GM12892 (cell line): ENCODE measurements at places on chromosomes 16 and 17.

DNA sequence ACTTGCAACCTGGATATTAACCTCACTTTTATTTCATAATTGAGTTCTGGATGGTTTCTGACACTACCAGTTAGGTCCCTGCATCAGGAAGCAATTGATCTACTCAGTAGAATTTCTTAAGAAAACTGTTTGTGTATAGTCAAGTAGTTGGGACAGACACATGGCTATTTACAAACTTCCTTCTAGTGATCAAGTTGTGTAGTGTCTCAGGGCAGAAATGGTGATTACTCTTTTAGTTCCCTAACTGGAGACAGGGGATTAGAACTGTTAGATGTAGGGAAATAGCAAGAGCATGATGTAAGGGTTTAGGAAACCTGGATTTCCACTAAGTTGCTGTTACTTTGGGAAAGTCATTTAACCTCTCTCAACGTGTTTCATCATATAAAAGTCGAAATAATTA is 30.4 kb downstream of the TMEM100 start:
- no peak for DNase-seq

DNA sequence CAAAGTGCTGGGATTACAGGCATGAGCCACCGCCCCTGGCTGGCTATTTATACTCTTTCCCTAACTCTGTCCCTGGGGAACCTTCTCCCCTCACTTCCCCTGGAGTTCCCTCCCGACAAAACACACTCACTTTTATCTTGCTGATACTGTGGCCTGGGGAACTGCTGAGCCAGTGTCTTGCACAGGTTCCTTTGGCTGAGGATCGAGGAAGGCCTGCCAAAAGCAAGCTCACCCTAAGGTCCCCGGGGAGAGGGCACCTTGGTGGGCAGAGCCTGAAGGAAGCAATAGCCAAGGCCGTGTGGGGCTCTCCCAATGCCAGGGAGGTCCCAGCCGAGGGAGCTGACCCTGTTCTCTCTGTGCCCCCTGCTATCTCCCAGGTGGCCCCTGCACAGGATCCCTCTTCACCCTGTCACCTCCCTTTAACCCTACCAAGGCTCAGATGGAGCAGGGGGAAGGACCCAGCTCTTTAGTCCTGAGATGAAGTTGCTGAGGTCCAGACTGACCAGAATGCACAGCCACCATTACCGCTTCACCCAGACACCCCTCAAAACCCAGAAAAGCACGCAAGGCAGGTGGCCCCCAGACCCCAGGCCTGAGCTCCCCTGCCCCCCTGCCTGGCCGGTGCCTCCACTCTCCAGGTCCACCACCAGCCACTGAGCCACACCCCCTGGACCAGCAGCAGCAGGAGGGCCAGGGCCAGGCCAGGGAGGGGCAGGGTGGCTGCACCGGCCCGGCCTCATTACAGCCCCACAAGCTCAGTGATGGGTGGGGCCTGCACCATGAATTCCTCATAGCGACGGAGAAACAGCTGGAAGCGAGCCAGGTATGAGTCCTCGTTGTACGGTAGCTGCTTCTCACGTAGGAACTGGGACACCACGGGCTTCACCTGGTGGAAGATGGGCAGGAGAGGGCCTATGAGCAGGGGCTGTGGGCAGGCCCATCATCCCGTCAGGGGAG is 5.1 kb upstream of the FDXR start:
- no peak for DNase-seq

DNA sequence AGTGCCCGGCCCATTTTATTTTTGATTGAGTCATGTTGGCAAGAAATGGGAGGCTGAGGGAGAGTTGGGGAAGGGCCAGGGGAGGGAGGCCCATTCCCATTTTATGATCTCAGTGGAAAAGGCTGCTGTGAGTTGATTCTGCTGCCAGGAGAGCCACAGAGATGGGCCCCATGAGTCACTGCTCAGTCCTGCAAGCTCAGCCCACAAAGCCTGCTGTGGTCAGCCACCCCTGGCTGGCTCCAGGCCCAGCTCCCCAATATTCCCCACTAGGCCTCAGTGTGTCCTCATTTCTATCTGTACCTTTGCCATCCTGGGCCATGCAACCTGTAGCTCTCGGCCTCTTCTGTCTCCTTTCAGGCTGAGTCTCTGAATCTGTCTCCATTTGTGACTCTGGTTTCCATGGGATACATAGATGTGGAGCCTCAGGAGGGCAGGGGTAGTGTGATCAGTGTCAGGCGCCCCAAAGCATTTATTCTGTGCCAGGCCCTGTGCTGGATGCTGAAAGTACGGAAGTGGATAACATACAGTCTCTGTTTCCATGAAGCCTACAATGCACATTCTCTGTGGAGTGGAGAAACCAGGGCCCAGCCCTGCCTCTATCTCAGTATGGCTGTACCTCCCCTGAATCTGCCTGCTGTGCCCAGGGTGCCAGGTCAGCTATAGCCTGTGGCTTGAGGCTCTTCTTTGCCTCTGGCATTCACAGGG is 1.9 kb upstream of the PLEKHG4 start:
- no peak for DNase-seq

- DNase-seq: no peak
Observed at GRCh38 chr17:62996221-62996620, 30.2 kb downstream of the TANC2 start.

- DNase-seq: no peak
Observed at GRCh38 chr17:40180694-40181093, 3.4 kb downstream of the RAPGEFL1 start.

- no peak for DNase-seq
Observed at GRCh38 chr17:49980703-49981197, 11.8 kb downstream of the DLX4 start.

GRCh38 chr17:46978489-46979146 is 435 bp downstream of the RPRML start:
- no peak for DNase-seq

GRCh38 chr16:55778757-55779156 is 54.1 kb downstream of the CES1 start:
- DNase-seq: no peak

- no peak for DNase-seq
Observed at GRCh38 chr17:6380915-6381438, 53.9 kb downstream of the AIPL1 start.

DNA sequence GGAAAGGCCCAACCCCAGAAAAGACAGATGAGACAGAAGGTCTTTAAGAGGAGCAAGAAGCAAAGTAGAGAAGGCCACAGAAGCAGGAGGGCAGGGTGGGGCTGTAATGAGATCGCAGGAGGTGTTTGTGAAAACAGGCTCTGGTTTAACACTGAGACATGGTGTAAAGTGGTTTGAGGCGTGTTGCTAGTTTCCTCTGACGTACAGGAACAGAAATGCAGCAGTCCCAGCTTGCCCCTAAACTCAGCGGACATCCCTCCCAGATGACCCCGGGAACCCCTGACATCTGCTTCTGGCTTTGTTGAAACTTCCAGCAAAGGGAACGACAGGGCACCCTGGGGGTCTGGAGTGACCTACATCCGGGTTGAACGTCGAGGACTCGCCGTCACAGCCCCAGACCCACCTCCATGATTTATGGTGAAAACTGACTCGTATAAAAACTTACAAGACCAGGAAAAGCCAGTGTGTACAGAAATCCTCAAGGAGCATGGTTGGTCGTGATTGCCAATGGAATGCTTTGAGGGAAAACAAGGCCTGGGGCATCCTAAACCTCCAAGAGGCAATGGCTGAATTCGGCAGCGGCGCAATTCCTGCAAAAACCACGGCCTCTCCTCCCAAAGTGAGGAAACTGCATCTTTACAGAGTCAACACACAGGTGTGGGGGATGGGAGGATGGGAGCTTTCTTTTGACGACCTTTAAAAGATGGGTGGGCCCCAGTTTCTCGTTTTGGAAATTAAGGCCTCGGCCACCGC is 25.8 kb downstream of the LITAF start:
- DNase-seq: no peak

- no peak for DNase-seq
Observed at GRCh38 chr17:7932483-7932891, 481 bp downstream of the CNTROB start.

DNA sequence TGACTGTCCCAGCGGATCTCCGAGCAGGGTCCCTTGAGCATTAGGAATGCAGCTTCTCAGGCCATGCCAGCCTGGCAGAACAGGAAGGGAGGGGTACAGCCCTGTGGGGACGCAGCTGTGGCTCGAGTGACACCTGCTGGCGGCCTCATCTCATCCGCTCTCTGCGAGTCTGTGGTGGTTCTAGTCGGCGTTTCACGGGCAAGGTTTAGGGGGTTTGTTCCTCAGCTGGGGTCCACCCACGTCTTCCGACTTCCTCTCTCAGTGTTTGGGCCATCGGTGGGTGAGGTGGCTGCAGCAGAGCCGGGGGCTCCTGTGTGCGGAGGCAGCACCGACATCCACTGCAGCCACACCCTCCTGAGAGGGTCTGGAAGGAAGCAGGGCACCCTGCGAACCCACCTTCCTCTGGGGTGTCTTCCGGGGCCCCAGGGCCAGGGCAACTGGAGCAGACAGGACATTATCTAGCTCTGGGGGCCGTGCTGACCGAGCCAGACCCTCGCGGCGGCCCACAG is 33.3 kb downstream of the JPH3 start:
- DNase-seq: peak; percentile 78
